ENCODE measurements at places on chromosomes 2 and 18.

DNA sequence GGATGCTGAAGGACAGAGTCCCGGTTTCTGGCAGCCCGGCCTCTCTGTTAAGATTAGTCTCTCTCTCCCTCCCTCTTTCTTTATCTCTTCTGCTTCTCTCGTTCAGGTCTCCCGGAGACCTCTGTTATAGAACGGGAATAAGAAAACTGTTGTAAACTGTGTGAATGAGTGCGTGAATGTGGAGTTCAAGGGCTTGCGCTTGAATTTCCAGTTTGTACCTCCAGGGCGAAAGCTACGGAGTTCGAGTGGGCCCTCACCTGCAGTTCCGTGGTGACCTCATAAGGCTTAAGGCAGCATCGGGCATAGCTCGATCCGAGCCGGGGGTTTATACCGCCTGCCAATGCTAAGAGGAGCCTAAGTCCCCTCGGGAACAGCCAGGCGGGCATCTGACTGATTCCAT, 26.4 kb downstream of the SKA1 start:
- no peak for DNase-seq

GRCh38 chr2:10260130-10260529, 42.6 kb upstream of the HPCAL1 start:
- DNase-seq, result no peak

- no peak for DNase-seq
These were observed 1.1 kb upstream of the TMEFF2 start for GRCh38 chr2:192195548-192196418.

DNA sequence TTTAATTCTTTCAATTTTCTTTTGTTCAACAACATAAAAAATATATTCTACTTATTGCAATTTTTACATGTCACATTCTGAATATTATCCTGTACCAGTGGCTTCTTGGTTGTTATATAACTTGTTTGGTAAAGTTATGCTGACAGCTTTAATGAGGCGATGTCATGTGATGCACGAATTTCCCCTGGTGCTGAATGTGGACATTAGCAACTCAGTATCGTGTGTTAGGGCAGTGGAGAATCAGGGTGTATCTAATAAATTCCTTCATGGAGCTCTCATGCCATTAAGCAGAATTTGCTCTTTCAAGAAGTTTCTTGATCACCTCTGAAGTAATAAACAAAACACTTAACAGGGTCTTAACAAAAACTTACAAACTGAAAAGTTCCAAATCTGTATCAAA, 99.6 kb upstream of the DNMT3A start:
- DNase-seq, result no peak

- DNase-seq, result no peak
These were observed 99.3 kb upstream of the DNAJC10 start for GRCh38 chr2:182616471-182617393.

DNA sequence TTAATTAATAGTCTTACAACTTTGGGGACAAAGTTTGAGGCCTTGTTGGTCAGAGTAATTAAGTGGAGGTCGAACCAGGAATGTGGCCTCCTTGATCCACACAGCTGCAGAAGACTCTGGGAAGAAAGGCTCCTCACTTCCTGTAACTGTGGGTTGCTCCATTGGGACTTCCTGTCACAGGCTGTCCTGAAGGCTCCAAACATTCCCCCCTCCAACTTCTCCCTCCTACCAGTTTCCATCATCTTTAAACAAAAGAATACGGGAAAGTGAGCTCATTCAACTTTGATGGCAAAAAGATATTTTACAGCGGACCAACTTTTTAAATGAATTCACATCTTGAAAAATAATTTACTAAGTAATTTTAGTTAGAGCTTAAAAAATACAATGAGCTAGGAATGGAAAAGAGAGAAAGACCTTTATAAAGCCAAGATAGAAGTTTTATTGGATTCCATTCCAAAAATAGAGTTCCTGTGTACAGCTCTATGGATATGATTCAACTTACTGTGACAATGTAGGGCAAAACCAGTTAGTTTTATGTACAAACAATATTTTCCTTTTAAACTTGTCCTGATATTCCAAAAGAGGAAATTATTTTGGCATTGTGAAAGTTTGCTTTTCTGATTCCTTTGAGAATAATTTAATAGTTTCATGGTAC, 212.0 kb upstream of the NABP1 start:
- no peak for DNase-seq

GRCh38 chr2:134448650-134449049, 194.8 kb downstream of the MGAT5 start:
- DNase-seq, result no peak

GRCh38 chr2:54582987-54583386, 126.9 kb downstream of the SPTBN1 start:
- no peak for DNase-seq

DNA sequence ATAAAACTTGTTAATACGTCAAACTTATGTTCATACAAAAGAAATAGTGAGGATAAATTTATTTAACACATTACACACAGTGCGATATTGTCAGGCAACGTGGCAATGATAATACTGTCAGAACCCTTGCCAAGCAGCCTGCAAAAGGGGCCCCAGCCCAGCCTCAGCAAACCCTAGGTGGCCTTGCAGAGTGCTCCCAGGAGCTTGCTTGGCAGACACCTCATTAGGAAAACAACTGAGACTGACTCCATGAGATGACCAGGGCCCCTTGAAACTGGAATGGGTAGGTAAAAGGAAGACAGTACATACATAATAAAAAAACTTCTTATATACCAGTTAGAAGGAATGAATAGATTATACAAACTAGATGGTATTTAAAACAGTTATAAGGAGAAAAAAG, 136.6 kb upstream of the EPC2 start:
- DNase-seq, result no peak

- DNase-seq, result no peak
These were observed 18.6 kb upstream of the GYPC start for GRCh38 chr2:126637386-126637785.

DNA sequence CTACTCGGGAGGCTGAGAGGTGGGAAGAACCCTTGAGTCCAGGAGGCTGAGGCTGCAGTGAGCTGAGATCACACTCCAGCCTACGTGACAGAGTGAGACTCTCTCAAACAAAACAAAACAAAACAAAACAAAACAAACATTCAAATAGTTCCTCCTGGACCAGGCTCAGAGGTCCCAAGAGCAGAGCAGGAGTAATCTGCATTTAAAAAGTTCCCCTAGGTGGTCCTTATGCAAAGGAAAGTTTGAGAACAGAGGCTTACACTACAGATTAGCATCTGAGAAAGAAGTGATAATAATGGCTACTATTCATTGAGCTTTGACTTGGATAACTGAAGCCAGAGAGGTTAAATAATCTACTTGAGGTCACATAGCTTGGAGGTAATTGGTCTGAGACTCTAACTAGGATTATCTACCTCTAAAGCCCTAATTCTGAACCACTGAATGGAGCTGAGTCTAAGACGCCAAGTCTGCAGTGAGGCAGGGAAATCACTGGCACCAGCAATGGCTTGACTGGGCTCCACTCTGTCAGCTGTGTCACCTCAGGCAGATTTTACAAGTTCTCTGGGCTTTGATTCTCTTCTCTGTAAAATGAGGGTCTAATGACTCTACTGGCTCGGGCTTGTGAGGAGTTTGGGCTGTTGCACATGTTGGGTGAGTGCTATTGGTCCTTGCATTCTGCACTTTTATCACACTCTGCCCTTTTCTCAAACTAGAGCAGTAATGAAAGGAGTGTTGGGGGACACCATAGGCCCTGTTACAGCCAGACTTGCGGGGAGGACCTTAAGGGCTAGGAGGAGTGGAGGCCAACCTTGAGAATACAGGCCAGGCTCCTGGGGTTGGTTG, 29.2 kb upstream of the DLX2 start:
- DNase-seq, result no peak

GRCh38 chr2:239927424-239927981, 97.6 kb downstream of the NDUFA10 start:
- DNase-seq, result peak; percentile 35

DNA sequence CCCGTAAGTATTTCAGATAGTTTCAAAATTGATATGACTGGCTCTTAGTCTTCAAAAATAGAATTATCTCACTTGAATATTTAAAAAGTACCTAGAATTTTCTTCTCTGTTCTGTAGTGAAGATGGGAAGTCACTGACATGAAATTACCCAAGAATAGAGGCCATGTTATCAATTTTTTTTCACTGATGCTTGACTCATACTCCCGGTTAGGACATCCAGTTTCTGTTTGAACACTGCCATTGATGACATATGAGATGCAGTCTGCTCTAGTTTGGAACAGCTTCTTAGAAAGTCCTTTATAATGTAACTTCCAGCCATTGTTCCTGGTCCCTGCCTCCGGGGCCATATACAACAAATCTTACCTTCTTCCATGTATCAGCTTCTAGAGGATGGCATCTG, 26.0 kb downstream of the MAP3K20 start:
- no peak for DNase-seq

DNA sequence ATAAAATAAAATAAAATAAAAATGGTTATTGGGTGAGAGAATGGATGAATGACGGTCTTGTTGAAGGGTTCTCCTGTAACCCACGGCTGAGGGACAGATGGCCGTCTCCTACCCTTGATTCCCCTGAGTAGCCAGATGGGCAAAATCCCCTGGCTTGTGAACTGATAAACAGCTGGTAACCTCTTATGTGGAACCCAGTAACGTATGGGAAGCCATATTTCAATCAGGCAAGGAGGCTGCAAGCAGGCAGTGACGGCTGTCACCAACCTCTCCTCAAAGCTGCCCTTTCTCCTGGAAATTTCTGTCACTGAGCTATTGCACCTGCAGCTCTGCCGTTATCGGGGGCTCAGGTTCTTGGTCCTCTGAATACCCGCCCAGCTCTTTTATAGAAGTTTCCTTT, 165.3 kb upstream of the SMAD2 start:
- no peak for DNase-seq

GRCh38 chr2:23760736-23761135, 166.2 kb downstream of the ATAD2B start:
- no peak for DNase-seq

GRCh38 chr2:102423368-102423767, 408 bp downstream of the IL18RAP start:
- no peak for DNase-seq

DNA sequence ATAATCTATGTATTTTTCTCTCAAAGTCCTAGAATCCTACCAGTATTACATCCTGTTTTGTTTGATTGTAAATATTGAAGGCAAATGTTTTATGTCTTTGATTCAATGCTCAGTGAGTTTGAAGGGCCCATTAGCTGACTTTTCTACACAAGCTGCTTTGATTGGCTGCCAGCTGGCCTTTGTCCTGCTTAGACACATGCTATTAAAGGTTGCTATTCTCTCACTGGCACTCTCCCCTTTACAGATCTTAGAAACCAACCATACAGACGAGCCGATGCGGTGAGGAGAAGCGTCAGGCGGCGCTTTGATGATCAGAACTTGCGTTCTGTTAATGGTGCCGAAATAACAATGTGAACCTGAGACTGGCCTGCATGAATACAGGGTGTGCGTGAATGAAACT, 69.7 kb downstream of the PRPF40A start:
- DNase-seq, result no peak

DNA sequence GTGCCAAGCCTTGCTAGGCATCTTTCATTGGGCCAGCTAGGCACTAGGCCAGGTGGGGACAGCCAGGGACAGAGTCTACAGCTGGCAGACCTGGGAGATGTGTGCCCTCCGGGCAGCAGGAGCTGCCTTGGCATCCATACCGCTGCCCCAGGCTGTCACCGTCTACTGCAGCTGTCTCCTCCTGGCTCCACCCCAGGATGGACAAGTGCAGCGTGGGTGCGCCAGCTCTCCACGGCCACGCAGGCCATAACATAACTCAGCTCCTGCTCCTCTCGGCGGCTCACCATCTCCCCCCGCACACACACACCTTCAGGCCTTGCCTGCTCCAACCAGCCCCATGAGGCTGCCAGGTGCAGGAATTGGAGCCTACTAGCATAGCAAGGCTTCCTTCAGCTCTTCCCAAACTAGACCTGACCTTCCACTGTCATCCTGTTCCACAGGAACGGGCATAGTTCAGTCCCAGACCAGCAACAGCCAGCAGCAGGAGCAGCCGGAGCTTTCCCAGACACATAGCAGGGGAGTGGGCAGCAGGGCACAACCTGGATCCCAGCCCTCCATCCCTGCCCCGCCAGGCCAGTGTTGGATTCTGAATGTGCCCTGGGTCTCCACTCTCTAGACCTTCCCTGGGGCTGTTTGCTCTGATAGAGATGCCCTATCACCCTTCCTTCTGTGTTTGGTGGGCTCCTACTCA, 2.5 kb upstream of the ADRA2B start:
- DNase-seq, result no peak

DNA sequence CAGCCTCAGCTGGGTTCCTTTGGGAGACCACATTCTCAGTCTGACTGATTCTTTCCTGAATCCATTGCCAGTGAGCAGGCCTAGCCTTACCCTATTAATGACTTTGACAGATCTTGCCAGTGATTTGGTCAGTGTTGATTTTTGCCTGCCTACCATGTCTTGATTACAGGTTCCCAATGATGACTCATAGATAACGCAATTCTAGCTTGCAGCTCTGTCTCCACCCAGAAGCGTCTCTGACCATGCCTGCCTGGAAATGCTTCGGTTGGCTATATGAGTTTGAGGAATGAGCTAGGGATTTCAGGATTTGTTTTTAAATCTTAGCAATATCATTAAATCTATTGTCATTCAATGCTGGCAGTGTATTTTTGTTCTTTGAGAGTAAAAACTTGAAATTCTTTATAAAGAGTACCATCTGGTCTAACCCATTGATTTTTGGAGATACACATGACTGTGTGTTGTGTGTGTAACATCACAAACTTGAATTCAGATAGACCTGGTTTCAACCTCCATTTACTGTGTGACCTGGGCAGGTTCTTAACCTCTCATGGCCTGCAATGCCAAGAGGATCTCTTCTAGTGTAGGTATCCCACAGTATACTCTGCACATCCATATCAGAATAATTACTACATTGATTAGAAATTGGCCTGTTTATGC, 57.0 kb downstream of the CCDC150 start:
- DNase-seq, result no peak

- DNase-seq, result no peak
These were observed 47.5 kb downstream of the ARID5A start for GRCh38 chr2:96584017-96584416.

- DNase-seq, result no peak
These were observed 58.7 kb downstream of the THADA start for GRCh38 chr2:43537137-43537536.

- no peak for DNase-seq
These were observed 43.2 kb downstream of the ANKMY1 start for GRCh38 chr2:240514631-240515030.

DNA sequence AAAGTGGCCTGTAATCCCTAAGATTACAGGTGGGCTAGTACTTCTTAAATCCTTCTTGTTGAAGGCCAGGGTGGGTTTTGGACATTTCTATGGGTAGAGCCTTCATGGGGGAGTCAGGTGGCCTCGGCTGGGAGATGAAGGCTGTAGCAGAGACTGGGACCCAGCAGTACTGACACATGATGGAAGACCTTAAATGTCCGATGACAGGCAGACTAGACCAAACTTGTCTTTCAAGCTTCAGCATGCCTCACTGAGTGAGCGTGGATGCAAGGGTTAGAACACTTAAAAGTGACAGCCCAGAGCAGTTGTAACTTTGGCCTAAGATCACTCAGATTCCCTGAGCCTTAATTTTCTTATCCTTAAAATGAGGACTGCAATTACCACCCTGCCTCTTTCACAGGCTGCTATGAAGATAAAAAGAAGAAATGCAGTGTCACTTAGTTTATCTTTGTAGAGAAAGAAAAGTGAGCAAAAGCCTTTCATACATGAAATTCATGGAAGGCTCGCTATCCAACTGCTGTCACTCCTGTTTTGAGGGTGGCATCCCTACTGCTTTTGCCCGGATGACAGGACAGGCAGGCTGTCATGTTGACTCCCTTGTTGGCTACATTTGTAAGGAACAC, 19.5 kb downstream of the PLEK start:
- no peak for DNase-seq

- peak; percentile 18 for DNase-seq
These were observed 27.4 kb upstream of the SPR start for GRCh38 chr2:72859831-72860262.

GRCh38 chr2:235940330-235940729, 227.9 kb downstream of the GBX2 start:
- no peak for DNase-seq

All from stimulated activated CD4-positive, alpha-beta T cell treated with anti-CD3 and anti-CD28 coated beads, Interleukin-15, amount 100 ng/mL, for 1 hour (primary cell).